NCI-H69 (cell line): ENCODE measurements at places on chromosomes 5 and 9.
A peak's percentile ranks its signal among the peaks of the same experiment; 100 is the strongest.

DNA sequence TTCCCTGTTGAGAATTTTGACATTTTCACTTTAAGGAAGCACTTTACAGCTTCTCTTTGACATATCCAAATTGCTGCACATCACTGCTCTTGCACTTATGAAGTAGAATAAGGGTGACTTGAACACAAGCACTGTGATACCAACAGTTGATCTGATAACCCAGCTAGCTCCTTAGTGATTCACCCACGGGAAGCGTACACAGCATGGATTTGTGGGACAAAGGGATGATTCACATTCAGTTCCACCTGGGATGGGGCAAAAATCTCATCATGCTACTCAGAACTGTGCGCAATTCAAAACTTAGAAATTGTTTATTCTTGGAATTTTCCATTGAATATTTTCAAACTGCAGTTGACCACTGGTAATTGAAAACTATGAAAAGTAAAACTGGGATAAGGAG, 1565.5 kb upstream of the CDH9 start:
- DNase-seq: no peak

DNA sequence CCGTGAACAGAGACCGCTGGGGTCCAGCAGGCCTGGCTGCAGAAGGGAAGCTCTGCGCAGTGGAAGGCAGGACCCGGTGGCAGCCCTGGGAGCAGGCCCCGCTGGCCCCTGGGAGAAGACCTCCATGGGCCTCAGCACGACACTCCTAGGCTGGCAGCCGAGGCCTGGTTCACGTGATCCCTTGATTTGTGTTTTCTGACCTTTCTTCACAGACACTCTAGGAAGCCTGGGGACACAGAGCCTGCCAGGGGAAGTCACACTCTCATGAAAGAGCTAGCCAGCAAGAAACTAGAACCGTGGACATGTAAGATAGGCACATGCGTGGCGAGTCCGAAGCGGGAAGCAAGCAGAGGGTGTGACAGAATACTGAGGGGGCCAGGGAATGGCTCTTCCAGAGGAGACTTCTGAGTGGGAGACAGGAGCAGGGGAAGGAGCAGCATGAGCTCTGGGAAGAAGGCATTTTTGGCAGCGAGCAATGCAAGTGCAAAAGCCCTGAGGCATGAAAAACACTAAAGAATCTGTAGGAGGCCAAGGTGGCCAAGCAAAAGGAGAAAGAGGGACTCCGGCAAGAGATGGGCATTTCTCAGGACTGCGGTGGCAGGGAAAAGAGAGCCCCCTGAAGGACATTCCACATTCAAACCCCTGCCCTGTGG, 26.6 kb upstream of the IL17B start:
- no peak for DNase-seq

GRCh38 chr5:71836559-71837112, 117.6 kb downstream of the CARTPT start:
- DNase-seq: peak; percentile 37

DNA sequence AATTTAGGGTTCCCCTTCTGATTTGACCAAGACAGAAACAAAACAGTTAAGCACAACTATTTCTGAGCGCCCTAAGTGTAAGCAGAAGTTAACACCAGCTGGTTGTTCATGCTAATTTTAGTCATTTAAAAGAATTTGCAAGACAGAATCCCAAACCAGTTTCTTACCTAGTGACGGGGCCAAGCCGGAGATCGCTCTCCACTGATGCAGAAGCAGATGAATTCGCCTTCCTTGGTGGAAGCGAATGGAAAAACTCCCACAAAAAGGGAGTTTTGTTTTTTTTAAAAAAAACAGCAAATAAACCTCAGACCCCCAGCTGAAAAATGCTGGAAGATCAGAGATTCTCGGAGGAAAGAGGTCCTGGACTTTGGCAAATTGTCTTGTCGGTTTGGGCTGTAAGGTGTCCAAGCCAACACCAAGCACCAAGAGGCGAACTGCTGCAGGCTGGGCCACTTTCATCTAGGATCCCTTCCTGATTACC, 47.4 kb upstream of the GLDC start:
- DNase-seq: no peak

DNA sequence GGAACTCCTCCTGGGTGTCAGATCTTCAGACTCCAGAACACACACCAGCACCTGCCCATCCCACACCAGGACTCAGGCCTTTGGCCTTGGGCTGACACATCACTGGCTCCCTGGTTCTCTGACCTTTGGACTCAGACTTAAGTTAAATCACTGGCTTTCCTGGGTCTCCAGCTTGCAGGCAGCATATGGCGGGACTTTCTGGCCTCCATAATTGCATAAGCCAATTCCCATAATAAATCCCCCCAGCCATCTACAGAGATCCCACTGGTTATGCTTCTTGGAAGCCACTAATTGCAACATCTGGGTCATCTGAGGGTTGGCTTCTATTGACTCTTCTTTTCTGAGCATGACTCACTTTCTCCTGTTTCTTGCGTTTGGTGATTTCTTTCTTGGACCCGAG, 80.3 kb upstream of the SARDH start:
- peak; percentile 22 for DNase-seq

- DNase-seq: no peak
Observed at GRCh38 chr5:6461006-6461405, 12.3 kb downstream of the UBE2QL1 start.
